Cardiac fibroblast (primary cell): ENCODE measurements at places on chromosomes 11 and 22.

GRCh38 chr11:56852131-56852530, 103.6 kb upstream of the OR9G4 start:
- no peak for DNase-seq

DNA sequence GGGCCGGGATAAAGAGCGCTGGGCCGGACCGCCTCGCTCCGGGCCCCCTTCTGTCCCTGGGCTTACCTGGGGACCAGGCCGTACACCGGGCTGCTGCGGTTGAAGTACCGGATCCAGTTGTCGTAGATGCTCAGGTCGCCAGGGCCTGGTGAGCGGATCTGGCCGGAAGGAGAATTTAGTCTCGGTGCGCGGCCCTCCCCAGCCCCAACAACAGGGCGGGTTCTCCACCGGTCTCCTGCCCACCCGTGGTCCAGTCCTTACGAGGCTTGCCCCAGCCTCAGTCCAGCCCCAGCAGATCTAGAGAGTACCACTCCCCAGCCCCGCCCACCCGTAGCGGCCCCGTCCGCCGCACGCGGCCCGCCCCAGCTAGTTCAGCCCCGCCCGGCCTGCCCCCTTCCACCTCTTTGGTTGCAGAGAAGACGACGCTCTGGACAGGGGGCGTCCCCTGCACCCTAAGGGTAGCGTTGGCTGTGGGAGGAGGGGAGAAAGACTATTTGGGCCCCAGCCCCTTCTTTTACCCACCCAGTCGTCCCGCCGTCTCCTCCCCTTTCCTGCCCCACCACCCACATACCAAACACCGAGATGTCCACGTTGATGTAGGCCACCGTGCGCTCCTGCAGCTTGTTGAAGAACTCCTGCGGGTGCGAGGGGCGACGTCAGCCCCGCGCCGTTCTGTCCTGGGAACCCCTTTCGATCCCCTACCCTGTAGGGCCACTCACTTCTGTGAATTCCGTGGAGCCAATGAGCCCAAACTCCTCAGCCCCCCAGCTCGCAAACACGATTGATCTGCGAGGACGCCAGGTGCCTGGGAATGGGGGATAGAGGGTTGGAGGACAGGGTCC, 6.8 kb downstream of the SAC3D1 start:
- DNase-seq = peak; percentile 22

- peak; percentile 61 for DNase-seq
These were observed 911.9 kb downstream of the METTL15 start for GRCh38 chr11:29019960-29020683.

DNA sequence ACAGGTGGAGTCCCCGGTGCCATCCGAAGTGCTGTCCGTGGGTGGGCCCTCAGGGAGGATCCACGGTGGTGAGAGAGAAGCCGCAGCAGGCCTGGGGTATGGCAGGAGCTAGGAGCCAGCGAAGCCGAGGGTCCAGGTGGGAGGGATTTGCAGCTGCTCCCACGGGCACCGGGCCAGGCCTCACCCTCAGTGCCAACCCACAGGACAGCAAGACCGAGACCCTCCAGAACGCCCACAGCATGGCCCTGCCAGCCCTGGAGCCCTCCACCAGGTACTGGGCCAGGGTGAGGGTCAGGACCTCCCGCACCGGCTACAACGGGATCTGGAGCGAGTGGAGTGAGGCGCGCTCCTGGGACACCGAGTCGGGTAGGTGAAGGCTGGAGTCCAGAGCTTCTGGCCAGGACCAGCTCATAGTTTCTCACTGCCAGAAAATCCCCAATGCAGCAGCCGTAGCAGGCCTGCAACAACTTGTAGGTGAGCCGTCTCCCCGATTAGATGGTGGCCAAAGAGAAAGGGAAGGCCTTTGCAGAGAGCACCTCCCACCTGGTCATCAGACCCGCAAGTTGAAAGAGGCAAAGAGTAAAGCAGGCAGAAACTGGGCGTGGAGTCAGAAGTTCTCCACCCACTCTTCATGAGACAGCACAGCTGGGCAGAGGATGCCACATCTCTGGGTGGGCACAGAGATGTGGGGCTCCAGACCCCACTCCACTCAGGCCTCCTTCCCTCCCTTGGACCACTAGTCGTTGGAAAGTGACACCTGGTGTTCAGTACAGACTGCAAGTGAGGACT, 20.4 kb downstream of the CSF2RB start:
- DNase-seq = no peak

- no peak for DNase-seq
These were observed 57.6 kb downstream of the USP47 start for GRCh38 chr11:11899401-11899800.

- peak; percentile 77 for DNase-seq
These were observed 39.5 kb upstream of the CD44 start for GRCh38 chr11:35099278-35100012.

- DNase-seq = no peak
These were observed 79.9 kb downstream of the MS4A13 start for GRCh38 chr11:60594998-60595642.

GRCh38 chr11:119094816-119095065, 6.9 kb downstream of the DPAGT1 start:
- DNase-seq = peak; percentile 86

- DNase-seq = no peak
These were observed 2.5 kb upstream of the CAPRIN1 start for GRCh38 chr11:34049028-34049427.
